ENCODE measurements at places on chromosomes 12 and 14. TPM values are rescaled to one million over a fixed set of nuclear protein-coding genes. Genes with fewer than 3 reads are reported as not detected.

DNA sequence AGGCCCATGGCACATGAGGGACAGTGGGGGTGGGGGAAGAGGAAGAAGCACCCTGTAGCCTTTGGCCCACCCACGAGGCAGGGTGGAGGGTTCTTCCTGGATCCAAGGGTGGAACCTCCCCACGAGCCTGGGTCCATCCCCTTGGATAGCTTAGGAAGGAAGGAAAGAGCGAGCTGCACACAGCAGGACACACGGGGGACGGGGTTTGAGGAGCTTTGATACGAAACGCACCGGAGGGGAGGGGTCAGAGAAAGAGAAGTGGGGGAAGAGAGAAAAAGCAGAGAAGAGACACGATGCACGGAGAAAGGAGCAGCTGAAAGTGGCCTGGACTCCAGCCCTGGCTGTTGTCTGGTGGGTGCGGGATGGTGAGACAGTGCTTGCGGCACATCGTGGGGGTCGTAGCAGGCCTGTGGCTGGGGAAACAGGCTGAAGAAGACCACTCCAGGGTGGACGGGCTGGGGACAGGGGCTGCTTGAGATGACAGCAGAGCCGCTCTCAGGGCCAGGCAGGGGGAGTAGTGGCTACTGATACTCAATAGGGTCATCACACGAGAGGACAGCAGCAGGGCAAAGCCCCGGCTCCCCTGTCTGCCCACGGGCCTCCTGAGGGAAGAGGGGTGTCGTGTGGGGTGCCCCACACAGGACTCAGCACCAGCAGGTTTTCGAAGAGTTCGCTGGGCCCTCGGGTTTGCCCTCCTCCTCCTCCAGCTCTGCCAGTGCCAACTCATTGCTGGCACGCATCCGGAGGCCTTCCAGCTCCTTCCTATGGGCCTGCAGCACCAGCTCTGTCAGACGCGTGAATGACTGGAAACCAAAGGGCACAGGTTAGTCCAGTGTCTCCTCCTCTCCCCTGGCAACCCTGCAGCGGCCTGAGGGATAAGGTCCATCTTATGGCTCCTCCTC, 5.4 kb upstream of the GPX2 start:
- H3K4me1 ChIP-seq: no peaks in the 10 kb centered on the region
- H3K36me3 ChIP-seq: peaks cover 8% of the 10 kb centered on the region
- H3K4me3 ChIP-seq: no peak overlapping the region
- peak; percentile 51 for DNase-seq
- H3K27ac ChIP-seq: no peak overlapping the region

DNA sequence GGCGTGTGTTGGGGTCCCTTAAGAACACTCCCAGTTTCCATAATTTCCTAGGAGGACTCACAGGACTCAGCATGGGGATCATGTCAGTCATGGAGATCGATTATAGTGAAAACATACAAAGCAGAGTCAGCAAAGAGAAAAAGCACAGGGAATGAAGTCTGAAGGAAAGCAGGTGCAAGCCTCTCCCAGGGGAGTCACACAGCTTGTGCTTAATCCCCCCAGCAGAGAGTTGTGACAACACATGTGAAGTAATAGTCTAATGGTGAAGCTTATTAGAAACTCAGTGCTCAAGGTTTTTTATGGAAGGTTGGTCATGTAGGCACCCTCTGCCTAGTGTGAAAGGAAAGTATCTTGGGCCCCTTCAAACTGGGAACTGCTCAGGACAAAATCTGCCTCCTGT, 149.0 kb upstream of the SEL1L start:
- DNase-seq: no peak
- H3K4me1 ChIP-seq: no peaks in the 10 kb centered on the region
- H3K4me3 ChIP-seq: no peak overlapping the region

DNA sequence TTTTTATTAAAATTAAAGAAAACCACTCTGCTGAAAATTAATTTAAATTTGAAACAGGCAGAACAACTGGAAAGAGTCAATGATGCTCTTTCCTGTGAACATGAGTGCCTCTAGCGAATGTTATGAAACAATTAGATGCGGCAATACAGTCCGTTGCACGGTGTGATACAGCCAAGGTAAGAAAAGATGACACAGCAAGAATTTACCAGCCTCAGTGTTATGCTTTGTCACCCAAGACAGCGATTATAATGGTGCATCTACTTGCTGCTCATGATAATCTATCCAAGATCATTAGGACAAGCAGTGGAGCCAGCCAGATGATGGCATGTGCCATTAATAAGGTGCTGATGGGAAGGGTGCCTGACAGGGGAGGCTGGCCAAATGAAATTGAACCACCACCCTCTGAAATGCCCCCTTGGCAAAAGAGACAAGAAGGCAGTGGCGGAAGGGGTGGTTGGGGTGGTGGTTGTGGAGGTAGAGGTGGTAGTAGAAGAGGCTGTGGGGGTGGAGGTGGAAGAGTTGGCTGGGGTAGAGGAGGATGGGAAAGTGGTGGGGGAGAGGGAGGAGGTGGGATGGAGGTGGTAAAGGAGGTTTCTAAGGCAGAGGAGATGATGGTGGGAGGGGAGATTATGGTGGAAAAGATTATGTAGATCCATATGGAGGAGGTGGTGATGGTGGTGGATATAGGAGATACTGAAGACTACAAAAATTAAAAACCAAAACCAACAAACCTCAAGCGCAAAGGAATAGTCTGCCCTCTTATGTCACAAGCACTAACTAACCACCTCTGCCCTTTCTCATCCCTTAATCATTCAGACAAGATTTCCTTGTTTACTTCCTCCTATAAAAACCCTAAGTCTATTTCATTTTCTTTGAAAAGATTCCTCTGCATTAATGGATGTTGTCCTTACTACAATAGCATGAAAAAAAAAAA, 4.0 kb upstream of the RESF1 start:
- H3K4me3 ChIP-seq: no peak overlapping the region
- no peak for DNase-seq
- H3K27me3 ChIP-seq: no peaks in the 10 kb centered on the region
- H3K27ac ChIP-seq: no peak overlapping the region

DNA sequence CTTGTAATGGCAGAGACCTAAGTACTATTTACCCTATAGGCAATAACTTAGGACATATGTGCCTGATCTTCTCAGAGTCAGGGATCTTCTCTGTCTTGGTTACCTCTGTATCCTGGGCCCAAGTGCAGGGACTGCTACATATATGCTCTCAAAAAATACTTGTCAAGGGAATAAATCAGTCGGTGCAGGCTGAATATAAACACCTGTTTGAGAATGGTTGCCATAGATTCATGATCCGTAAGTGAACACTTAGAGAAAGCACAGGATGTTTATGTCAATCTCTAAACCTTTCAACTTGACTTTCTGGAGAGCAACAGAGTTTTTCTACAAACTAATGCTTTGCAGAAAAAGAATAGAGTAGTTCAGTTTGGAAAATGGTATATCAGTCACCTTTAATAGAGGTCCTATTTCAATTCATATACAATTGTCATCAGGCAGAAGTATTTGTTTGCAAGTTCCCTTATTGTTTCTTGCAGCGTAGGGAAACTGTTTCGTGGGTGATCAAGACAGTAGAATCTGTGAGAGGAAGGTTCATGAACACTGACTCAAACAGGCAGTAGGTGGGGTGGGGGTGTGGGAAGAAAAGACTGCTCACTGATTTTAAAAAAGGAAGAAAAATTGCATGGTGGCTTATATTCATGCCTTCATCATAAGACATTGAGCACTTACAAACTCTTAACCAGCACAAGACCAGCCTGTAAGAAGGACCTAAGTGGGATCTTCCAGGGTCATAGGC, 6.0 kb upstream of the UBE2N start:
- H3K27ac ChIP-seq: no peak overlapping the region
- no peak overlapping the region for H3K4me3 ChIP-seq
- H3K27me3 ChIP-seq: no peaks in the 10 kb centered on the region
- no peaks in the 10 kb centered on the region for H3K4me1 ChIP-seq

DNA sequence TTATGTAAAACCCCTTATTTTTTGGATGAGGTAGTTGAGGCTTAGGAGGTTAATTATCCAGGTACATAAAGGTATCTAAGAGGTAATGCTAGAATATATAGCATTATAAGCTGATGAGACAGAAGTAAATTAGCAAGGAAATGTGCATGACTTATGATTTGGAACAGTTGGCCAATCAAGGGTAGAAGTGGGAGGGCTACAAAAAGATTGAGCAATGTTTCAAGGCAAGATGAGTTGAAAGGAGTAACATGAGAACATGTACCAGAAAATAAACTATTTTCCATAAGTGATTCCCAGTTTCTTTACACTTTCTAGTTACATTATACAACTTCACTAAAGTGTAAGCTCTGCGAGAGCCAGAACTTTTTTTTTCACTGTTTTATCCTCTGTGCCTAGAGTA, 290.9 kb downstream of the LRIG3 start:
- no peak for DNase-seq
- H3K4me3 ChIP-seq: no peak overlapping the region
- H3K27me3 ChIP-seq: no peaks in the 10 kb centered on the region
- H3K4me1 ChIP-seq: no peaks in the 10 kb centered on the region

- no peak for DNase-seq
- H3K36me3 ChIP-seq: no peaks in the 10 kb centered on the region
- H3K4me3 ChIP-seq: no peak overlapping the region
- peaks cover 41% of the 10 kb centered on the region for H3K4me1 ChIP-seq
- peak overlapping the region; percentile 77 for H3K27ac ChIP-seq
- H3K27me3 ChIP-seq: no peaks in the 10 kb centered on the region
Measured at GRCh38 chr14:22519877-22520685, 68.9 kb downstream of the DAD1 start.

DNA sequence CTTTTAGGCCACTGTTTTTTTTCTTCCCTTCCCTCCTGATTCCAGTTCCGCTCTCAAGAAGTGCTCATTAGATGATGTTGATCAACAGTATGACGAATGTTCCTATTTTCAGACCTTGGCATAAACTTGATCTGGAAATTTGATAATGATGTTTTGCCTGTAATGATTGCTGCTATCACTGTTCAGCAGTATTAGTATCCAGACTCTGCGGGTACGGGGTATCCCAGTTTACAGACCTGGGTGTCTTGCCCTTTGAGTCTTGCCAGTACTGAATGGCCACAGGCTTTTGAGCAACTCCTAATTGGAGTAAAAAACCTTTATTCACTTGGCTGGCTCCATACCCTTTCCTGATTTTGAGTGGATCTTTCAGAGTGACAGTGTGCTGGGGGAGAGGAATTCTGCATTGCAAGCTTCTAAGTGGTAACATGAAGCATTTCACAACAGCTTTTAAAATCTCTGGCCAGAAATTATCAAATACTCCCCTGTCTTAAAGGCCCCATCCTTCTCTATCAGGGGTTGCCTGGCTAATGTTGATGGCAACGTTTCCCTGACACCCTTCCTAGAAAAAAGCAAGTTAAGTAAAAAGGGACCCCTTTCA, 5.9 kb upstream of the ASB8 start:
- no peaks in the 10 kb centered on the region for H3K36me3 ChIP-seq
- DNase-seq: no peak
- peaks cover 13% of the 10 kb centered on the region for H3K27me3 ChIP-seq
- peak overlapping the region; percentile 12 for H3K27ac ChIP-seq

DNA sequence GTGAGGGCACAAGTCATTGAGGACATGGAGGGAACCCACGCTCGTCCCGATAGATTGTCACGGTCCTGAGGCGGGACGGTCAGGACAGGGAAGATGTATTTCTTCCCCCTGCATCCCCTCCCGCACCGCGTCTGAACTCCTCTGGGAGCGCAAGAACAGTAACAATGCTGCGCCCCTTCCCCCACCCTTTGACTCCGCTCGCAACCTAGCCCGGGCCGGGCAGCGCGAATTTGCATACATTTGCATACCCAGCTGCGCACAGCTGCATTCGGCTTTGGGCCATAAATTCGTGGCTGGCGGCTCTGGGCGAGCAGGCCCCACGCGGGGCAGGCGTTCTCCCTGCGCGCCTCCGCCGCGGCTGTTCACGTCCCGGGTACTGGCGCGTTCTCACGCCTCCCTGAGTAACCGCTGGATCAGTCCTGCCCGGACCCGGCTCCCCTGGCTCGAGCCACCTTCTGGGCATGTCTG, 29.0 kb upstream of the SMUG1 start:
- no peaks in the 10 kb centered on the region for H3K36me3 ChIP-seq
- H3K4me3 ChIP-seq: no peak overlapping the region
- peaks cover 13% of the 10 kb centered on the region for H3K27me3 ChIP-seq
- peak; percentile 84 for DNase-seq
- H3K4me1 ChIP-seq: peaks cover 54% of the 10 kb centered on the region
- H3K27ac ChIP-seq: no peak overlapping the region

DNA sequence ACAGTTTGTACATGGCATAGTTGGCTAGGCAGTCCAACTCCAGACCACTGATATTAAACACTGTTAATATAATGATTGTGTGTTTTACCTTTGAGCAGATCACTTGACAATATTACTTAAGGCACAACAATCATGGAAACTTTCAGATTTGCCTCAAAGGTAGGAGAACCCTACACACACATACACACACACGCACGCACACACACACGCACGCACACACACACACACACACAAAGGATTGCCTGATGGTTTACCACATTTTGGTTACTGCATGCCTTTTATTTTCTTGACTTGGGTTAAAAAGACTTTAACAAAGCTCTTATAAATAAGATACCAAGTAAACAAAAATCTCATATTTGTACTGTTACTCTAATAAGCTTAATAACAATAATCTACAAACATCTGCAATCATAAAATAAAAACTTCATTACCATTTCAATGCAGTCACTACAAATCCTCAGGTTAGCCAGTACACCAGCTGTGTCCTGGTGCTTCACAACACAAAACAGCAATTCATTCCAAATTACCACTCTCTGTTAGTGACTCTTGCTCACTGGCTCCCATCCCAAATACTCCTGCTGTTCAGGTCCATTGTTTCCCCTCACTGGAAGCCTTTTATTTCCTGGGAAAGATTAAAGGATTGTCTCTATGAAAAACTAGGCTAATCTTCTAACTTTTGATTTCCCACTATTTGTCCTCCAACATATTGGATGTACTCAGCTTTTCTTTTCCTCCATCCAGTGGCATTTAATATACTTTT, 175.2 kb upstream of the ATP2B1 start:
- H3K4me1 ChIP-seq: peaks cover 40% of the 10 kb centered on the region
- H3K36me3 ChIP-seq: no peaks in the 10 kb centered on the region
- no peak overlapping the region for H3K4me3 ChIP-seq
- no peaks in the 10 kb centered on the region for H3K27me3 ChIP-seq

MYH7 gene
- total RNA-seq: not detected

CCDC88C gene
- total RNA-seq: 135 TPM

OTUB2 gene
- 0.23 TPM for total RNA-seq

PCBP2 gene
- 649 TPM for total RNA-seq

P2RX2 gene
- total RNA-seq: 1.3 TPM

GPR132 gene
- total RNA-seq: 30.2 TPM

BATF gene
- total RNA-seq: 17.9 TPM

SLC35E3 gene
- total RNA-seq: 4.8 TPM

NRIP2 gene
- 10.7 TPM for total RNA-seq

INHBE gene
- not detected for total RNA-seq

CLEC1B gene
- 7.7 TPM for total RNA-seq
